Neural crest cell (in vitro differentiated cells): ENCODE measurements at places on chromosomes 7 and 10. TPM values are rescaled to one million over a fixed set of nuclear protein-coding genes. Genes with fewer than 3 reads are reported as not detected.

The FLNC gene
- 5.3 and 5.6 TPM in 2 replicates for total RNA-seq

The POMZP3 gene
- 9.4 and 9.8 TPM in 2 replicates for total RNA-seq

The CFAP46 gene
- total RNA-seq = 3.7 and 4.4 TPM in 2 replicates

The PKD2L1 gene
- 0.14 TPM in 1 of 2 replicates, not detected in the other for total RNA-seq
